ENCODE measurements at places on chromosomes 4 and X.

- no peak for DNase-seq
These were observed 686.0 kb downstream of the STPG2 start for GRCh38 chr4:97457253-97457652.

GRCh38 chr4:11532138-11532537, 103.4 kb upstream of the HS3ST1 start:
- DNase-seq, result no peak

GRCh38 chrX:45862801-45863200, 662.1 kb upstream of the DIPK2B start:
- DNase-seq, result no peak

DNA sequence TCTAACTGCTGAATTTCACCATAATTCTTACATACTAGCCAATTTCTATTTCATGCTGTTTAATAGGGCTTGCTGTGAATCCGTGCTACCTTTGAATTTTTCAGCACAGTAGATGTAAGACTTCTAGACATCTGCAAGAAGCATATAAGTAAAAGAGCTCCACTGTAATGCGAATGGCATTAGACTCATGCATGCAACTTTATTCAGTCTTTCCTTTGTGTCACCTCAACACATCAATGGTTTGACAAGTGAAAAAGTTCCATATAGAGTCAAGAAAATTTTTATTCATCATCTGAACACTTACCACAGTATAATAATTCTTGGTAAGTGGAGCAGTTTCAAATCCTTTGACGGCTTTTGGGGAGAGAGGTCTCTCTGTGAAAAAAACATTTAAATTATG, 48.9 kb downstream of the ARHGEF6 start:
- no peak for DNase-seq

- no peak for DNase-seq
These were observed 23.1 kb downstream of the DMD start for GRCh38 chrX:33188286-33188685.

DNA sequence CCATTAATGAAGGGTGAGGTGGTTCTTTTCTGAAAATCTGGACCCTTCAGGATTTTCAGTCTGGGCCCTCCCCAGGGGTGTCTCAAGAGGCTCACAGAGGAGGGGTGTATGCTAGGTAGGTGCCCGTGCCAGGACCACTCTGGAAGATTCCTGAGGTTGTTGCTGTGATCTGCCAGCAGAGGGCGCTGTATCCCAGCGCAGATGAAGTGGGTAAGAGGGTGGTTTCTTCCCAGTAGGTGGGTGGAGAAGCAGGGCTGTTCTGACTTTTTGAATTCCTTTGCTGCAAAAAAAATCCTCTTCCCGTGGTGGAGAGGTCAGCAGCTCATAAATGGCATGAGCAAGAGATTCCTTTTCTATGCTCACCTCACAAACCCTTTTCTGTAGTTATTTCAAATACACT, 51.1 kb downstream of the SCML1 start:
- peak; percentile 32 for DNase-seq

- DNase-seq, result no peak
These were observed 104.9 kb upstream of the CENPE start for GRCh38 chr4:103303011-103303410.

- DNase-seq, result no peak
These were observed 128.5 kb downstream of the NFKB1 start for GRCh38 chr4:102629673-102630072.

- no peak for DNase-seq
These were observed 208.7 kb upstream of the KLF3 start for GRCh38 chr4:38455092-38455862.

- peak; percentile 6 for DNase-seq
These were observed 124.2 kb upstream of the NRK start for GRCh38 chrX:105697984-105698781.

DNA sequence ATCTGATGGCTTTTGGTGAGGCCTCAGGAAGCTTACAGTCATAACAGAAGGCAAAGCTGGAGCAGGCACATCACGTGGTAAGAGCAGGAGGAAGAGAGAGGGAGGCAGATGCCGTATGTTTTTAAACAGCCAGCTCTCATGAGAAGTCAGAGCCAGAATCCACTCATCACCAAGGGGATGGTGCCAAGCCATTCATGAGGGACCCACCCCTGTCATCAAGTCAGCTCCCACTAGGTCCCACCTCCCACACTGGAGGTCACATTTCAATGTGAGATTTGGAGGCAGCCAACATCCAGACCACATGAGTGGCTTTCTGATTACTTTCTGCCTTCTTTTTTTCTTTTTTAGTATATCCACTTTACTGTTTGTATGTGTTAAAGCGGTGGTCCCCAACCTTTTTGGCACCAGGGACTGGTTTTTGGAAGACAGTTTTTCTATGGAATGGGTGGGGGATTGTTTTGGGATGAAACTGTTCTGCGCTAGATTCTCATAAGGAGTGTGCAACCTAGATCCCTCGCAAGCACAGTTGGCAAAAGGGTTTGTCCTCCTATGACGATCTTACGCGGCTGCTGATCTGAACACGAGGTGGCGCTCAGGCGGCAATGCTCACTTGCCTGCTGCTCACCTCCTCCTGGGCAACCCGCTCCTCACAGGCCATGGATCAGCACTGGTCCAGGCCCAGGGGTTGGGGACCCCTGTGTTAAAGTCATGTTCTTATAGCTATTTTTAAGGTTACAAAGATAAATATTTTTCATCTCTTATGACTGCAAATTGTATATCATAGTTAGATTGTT, 61.7 kb downstream of the SLIT2 start:
- peak; percentile 44 for DNase-seq

GRCh38 chr4:24743927-24744326, 51.4 kb upstream of the SOD3 start:
- DNase-seq, result no peak

DNA sequence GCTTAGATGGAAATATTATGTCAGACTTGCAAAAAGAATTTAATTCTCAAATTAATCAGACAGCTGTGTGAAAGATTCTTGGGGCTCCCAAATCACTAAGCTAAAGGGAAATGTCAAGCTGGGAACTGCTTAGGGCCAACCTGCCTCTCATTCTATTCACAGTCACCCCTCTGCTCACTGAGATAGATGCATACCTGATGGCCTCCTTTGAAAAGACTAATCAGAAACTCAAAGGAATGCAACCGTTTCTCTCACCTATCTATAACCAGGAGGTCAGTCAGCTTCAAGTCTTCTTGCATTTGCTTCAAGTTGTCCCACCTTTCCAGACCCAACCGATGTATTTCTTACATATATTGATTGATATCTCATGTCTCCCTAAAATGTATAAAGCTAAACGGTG, 882.7 kb downstream of the CENPC start:
- DNase-seq, result no peak

DNA sequence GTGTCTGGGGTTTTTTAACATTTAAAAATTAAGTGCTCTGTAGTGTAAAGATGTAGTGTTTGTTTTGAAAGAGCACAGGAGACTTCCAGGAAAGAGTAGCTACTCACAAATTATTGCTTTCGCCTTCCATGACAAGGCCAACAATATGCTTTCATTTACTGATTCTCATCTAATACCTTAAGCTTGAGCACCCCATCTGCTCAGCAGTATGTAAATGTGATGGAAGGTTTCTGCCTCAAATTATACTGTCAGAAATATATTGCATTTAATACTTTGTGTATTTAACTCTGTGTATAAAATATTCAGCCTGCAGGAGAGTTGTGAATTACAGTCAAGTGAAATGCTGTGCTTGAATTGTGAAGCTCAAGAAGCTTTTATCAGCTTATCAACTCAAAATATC, 296.3 kb upstream of the ATOH1 start:
- no peak for DNase-seq

- DNase-seq, result no peak
These were observed 93.4 kb upstream of the ENPP6 start for GRCh38 chr4:184310881-184311709.

- no peak for DNase-seq
These were observed 87.5 kb upstream of the RBPJ start for GRCh38 chr4:26233350-26233749.

DNA sequence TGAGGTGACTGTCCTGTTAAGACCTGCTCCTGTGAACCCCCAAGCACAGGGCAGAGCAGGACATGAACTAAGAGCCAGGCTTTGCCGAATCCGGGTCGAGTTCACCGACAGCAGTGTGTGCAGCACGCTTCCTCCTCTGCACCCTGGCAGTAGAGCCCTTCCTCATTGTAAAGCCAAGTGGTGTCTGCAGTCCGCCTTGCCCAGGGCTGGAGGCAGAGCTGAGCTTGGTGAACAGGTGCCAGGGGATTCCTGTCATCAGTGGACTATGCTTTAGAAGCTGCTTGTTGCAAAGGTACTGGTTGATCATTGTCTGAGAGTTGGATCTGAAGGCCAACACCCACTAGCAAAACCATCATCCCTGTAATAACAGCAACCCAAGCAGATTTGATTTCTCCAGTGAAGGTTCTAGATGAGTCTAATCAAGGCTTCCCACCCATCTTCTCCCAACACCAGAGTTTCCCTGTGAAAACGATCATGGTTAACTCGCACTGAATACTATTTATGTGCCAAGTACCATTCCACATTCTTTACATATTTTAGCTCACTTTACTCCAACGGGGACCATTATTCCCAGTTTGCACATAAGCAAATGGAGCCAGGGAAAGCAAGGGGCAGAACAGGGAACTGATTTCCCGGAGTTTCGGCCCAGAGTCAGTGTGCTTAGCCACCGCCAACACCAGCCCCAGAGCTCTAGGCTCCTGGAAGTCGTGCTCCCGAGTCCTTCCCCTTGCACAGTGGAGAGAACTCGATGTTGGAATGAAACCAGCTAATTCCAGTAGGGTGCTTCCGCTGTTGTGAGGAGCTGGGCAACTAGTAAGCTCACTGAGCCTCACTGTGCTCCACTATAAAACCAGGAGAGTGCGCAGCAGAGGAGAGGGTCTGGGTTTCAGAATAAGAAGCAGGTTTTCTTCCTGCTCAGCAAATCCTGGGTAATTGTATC, 1.4 kb upstream of the SLC34A2 start:
- DNase-seq, result no peak

GRCh38 chrX:20355187-20355586, 88.5 kb upstream of the RPS6KA3 start:
- no peak for DNase-seq

DNA sequence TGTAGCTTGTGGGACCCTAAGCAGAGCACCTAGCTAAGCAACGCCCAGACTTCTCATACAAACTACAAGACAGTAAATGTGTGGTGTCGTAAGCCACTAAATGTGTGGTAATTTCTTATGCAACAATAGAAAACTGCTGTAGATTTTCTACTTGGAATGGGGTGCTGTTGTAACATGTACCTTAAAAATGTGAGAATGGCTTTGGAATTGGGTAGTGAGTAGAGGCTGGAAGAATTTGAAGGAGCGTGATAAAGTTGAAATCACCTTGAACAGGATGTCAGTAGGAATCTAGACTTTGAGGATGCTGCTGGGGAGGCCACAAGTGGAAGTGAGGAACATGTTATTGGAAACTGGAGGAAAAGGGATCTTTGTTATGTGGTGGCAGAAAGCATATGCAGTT, 43.2 kb upstream of the FUNDC1 start:
- DNase-seq, result no peak

GRCh38 chr4:45596379-45597101, 527.3 kb downstream of the GABRG1 start:
- DNase-seq, result no peak

GRCh38 chr4:33961761-33962160, 2282.6 kb downstream of the ARAP2 start:
- no peak for DNase-seq

DNA sequence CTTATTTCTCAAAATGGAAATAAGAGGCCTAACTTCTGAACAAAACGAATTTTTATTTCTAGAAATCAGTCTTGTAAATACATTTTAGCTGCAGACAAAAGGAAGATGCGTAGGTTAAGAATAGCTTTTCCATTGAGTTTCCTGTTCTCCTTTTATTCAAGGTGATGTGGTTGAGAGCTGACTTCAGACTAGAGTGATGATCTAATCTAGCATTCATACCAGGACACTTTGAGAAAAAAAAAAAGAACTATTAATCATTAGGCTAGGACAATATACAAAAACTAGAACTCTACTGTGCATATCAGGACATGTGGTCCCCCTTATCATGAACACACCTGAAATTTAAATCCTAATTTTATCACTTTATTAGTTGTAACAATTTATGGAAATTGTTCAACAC, 884.5 kb upstream of the EPHA5 start:
- DNase-seq, result peak; percentile 58

GRCh38 chrX:46758163-46758955, 559 bp downstream of the SLC9A7 start:
- DNase-seq, result no peak

DNA sequence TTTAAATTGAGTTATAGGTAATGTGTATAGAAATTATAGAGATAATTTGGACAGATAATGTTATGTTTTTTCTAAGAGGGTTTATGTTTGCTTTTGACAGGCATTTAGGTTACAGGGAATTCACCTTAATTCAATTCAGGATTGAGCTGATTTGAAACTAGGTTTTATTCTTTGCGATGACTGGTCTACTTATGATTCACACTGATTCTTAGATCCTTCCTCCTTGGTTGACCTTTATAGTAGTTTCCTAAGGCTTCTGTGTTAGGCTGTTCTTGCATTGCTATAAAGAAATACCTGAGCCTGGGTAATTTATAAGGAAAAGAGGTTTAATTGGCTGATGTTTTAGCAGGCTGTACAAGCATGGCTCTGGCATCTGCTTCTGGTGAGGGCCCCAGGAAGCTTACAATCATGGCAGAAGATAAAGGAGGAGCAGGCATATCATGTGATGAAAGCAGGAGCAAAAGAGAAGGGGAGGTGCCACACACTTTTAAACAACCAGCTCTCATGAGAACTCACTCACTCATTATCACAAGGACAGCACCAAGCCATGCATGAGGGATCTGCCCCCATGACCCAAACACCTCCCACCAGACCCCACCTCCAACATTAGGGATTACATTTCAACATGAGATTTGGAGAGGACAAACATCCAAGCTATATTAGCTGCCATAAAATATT, 155.0 kb upstream of the SFRP2 start:
- DNase-seq, result no peak

- no peak for DNase-seq
These were observed 8.4 kb downstream of the N4BP2 start for GRCh38 chr4:40065010-40065409.

- no peak for DNase-seq
These were observed 273.4 kb upstream of the GRIA3 start for GRCh38 chrX:122910697-122911096.

DNA sequence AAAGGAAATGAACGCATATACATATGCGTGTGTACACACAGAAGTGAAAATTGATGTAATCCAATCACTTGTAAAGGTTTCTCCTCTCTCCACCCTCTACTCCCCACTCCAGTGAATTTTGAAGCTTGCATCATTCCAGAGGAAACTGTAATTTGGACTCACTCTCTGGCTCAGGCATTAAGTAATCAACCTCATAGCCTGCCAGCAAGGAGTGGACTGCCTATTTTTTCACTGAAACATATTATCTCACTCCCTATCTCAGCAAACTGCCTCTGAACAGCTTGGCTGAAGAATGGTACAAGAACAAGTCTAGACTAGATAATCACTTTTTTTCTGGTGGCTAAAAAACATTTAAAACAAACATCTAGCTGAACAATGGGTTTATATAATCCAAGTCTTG, 124.2 kb downstream of the C4orf51 start:
- DNase-seq, result peak; percentile 90

DNA sequence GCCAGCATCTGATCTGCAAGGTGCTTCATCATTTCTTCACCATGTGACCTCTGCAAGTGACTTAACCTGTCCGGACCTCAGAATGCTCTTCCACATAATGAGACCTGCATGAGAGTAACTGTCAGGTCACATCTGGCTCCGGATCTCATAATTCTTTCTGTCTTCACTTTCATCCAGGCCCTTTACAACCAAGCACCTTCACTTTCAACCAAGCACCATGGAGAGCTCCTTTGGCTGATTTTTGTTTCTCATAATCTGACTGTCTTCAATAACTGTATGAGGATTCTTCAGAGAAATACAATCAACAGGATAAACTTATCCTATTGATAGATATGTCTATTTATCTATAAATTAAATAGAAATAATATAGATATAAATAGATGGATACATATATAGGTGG, 148.1 kb downstream of the VCX3A start:
- no peak for DNase-seq
